GM12892 (cell line): ENCODE measurements at places on chromosomes 6 and 20.

- no peak for DNase-seq
Observed at GRCh38 chr6:21992178-21992967, 304.5 kb downstream of the PRL start.

DNA sequence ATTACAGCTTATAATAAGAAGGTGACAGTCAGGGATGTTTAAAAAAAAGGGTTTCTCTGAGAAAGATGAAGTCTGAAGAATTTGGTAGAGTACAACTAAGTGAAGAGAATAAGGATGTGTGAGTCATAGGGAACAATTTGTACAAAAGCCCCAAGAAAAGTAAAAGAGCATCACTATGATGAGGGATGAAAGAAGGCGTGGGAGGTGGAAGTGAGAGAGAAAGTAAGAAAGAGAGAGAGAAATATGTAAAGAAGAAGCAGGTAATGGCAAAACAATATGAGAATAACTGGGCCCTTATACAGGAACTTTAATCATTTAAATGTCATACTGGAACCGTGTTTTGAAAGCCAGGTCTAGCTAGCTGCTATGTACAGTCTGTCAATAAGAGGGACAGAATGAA, 179.4 kb downstream of the ASCC3 start:
- no peak for DNase-seq

DNA sequence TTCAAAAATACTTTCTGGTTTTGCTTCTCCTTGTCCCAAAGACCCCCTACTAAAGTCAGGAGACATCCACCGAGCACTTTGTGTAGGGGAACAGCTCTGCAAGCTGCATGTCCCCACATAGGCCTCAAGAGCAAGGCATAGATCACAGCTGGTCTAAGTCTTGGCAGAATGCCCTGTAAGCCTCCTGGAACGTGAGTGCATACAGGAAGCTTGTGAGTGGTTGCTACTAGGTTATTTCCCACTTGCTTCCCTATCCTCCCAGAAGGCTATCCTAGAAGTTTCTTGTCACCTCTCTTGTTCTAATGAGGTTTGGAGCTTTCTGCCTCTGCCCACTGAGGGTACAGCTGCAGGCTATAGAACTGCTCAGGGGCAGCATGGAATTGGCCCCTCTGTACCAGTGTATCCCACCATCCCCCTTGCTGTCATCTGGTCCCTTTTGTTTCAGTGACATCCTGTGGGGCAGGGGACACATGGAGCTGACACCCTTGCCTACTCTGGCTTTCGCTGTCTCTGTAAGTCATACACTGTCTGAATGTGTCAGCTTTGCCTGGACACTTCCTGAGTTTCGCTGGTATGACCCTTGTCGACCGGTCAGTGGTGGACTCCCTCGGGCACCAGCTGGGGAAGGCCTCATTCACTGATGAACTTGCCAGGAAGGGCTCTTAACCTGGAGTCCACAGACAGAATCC, 35.6 kb upstream of the KCNK16 start:
- DNase-seq, result no peak

GRCh38 chr20:52200870-52201269, 9.3 kb upstream of the ZFP64 start:
- no peak for DNase-seq

DNA sequence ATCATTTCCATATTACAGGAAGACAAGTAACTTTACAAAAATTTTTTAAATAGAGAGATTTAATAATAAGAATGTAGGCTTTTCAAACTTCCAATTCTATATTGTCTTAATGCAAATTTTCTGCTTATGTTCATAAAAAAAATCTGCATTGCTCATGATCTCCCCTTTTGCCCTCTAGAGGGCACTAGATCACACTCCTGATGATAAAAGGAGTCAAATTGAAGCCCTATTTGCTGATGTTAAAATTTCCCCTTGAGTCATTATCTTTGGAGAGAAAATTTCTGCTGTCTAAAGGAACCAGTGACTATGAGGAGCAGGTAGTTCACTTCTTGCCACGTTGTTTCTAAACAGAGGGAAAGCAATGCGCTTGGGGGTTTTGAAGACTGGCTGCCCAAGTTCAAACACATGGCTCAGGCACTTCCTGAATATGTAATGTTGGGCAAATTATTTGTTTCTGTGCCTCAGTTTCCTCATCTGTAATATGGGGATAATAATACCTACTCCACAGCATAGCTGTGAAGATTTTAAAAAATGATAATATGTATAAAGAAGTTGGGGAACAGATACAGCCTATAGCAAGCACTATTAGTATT, 874.2 kb downstream of the TFAP2A start:
- no peak for DNase-seq

GRCh38 chr6:4599924-4600323, 176.3 kb upstream of the CDYL start:
- DNase-seq, result no peak

- no peak for DNase-seq
Observed at GRCh38 chr20:152131-152530, 5.1 kb upstream of the DEFB127 start.

DNA sequence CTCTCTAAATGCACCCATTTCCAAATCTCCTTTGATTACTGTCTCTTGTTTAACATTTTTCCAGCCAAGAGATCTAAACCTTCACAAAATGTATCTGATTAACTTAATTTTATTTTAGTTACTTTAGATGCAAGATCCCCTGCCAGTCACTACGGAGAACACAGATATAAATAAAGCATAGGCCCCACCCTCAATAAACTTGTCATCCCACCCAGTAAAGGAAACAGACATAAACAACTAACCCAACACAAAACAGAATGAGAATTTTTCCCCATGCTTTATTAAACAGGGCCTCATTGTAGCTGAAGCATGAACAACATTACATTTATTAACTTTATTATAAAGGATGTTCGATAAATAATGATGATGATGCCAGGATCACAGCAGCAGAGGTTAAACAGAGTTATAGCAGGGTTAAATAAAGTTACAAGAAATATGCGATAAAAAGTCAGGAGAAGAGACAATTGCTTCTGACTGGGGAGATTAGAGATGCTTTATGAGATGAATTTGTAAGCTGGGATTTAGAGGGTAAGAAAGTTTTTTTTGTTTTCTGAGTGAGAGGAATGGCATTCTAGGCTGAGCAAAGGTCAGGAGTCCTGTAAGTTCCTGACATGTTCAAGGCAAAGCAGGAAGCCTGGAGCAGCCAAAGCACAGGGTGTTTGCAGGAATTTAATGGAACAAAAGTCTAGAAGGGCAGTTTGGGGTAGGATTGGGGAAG, 41.1 kb downstream of the TFAP2A start:
- no peak for DNase-seq

DNA sequence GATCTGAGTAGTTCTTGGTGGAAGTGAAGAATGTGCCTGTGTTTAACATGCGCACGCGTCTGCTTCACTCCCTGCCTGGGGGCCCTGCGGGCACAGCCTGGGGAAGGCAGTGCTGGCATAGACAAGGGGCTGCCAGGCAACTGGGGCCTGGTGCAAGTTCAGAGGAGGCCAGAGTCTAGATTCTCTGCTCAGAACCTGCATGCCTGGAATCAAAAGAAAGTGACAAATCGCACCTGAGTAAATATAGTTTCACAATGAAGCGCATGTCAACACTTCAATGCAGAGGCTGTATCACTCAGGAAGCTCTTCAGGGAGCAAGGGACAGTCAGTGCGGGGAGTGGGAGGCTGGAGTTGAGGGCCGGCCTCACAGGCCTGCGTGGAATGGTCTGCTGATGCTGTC, 24.2 kb upstream of the PPP1R14C start:
- DNase-seq, result no peak

GRCh38 chr6:43929511-43929910, 159.5 kb downstream of the VEGFA start:
- no peak for DNase-seq

- no peak for DNase-seq
Observed at GRCh38 chr20:37808233-37809070, 94.5 kb upstream of the VSTM2L start.

DNA sequence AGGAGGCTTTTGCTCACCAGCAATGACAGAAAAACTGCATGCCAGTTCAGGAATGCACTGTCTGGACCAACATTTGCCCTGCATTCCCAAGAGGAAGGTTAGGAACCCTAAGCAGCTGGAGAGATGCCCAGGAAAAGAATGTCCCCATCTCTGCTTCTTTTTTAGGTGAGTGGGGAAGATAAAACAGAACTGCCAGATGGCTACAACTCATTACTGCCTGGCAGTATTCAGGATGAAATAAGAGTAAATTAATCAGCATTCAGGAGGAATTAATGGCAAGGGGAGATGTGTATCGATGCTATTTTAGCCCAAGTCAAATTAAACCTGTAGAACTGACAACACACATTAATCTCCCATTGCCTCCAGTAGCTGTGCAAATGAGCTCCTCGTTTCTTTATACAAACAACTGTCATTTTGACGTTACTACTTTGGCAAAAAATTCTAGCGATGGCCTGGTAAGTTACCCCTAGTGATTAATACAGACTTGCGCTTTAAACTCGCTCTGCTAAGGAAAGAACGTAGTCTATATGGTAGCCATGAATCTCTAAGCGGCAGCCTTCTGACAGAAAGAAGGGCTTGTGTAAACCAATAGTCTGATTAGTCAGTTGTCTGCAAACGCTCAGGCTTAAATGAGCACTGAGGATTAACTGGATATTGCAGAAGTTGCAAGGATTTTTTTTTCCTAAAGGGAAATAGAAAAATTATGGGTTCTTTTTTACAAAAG, 16.7 kb upstream of the SMLR1 start:
- no peak for DNase-seq

- no peak for DNase-seq
Observed at GRCh38 chr6:116300566-116300965, 20.8 kb upstream of the TSPYL1 start.

- DNase-seq, result no peak
Observed at GRCh38 chr6:89287351-89288028, 27.6 kb downstream of the GABRR2 start.

DNA sequence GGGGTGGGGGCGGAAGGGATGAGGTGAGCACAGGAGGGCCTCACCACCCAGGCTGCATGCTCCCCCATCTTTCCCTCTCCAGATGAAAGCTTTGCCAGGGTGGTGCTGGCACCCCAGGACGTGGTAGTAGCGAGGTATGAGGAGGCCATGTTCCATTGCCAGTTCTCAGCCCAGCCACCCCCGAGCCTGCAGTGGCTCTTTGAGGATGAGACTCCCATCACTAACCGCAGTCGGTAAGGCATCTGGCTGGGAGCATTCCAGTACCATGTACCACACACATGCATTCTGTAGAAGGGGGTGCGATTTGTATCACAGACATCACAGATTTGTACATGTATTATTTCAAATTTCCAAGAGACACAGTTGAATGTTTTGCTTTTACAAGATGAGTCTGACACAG, 40.6 kb upstream of the SRF start:
- no peak for DNase-seq

- no peak for DNase-seq
Observed at GRCh38 chr20:37284691-37285161, 4.7 kb upstream of the MANBAL start.

DNA sequence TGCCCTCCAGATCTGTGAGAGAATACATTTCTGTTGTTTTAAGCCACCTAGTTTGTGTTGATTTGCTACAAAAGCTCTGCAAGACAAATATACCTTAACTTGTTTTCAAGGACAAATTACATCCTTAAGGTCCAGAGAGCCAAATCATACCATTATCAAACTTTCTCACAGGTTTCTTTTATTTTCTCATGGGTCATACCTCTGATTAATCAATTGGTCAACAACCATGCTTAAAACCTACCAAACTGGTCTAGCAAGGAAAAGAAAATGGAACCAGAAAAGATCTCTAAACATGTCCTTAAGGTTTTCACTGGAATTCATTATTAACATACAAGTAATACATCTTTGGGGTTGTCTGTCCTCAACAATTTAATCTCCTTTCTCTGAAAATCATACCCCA, 535.0 kb downstream of the CD83 start:
- DNase-seq, result no peak

DNA sequence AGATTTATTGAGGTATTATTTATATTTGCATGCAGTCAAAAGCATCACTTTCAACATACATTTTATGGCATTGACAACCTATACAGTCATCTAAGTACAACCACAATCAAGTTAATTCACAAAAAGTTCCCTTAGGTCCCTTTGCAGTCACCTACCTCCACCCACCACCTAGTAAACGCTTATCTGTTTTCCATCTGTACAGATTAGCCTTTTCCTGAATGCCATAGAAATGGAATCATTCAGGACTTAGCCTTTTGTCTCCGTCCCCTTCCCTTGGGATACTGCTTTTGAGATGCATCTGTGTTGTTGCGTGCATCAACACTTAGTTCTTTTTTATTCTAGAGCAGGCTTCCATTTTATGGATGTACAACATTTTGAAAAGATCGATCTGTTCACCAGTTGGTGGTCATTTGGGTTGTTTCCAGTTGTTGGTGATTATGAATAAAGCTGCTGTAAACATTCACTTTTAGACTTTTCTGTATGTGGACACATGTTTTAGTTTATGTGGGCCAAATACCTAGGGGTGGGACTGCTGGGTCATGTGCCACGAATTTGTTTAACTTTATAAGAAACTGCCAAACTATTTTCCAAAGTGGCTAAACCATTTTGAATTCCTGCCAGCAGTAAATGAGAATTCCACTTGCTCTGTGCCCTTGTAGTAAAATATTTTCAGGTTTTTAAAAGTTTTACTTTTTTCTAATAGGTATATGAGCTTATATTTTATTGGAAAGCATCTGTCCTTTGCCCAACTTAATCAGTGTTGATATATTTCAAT, 17.6 kb upstream of the IFNGR1 start:
- no peak for DNase-seq

GRCh38 chr6:35833536-35833935, 28.4 kb downstream of the LHFPL5 start:
- DNase-seq, result no peak

DNA sequence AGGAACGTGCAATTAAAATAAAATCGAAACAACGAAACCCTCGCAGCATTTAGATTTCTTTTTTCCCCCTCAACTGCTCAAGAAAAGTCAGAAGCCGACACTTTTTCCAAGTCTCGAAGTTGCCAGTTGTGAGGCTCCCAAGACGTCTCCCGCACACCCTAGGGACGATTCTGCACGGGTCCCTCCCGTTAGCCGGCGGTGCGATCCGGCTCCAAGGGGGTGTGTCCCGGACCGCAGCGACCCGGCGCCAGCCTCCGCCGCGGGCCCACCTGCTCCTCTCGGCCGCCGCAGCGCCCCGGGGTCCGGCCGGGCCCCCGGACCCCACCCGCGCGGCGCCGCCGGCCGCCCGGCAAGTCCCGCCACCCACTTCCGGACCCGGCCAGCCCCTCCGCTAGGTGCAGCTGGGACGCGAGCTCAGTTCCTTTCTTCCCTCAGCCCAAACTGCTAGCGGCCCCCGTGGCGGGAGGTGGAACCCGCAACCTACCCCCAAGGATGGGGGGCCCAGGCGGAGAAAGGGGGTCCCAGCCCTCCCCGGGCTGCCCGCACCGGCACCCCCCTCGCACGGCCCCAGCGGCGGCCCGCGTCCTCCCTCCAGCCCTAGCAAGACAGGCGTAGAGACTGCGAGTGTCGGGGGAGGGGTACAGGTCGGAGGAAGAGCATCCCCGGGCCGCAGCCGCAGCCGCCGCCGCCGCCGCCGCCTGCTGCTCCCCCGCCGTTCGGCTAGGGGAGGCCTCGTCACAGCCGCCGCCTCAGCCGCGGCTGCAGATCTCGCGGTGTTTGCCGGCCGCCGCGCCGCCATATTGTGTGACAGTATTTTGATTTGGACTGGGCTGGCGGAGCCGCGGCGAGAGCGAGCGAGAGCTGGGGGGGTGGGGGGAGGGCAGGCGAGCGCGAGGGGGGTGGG, 520 bp upstream of the TAB2 start:
- peak; percentile 56 for DNase-seq

GRCh38 chr6:13581700-13582229, 7.4 kb downstream of the SIRT5 start:
- DNase-seq, result no peak
